ENCODE measurements at places on chromosomes 12 and 14.

DNA sequence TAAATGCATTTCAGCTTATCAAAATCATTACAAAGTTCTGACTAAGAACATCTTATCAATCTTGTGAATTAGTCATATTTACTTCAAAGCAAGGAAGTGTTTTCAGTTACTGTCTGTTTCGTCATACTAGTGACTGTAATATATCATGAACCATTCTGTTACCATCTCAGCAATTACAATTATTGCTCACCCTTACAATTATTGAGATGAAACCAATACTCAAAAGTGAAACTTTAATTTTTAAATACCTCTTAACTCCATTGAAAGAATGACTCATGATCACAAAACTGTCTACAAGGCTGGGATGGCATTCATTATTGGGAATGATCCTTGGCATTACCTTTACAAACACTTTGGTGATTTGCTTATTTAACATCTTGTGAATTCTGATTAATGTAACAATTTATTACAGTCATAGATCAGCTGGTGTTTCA is 90.3 kb downstream of the RPS6KA5 start:
- DNase-seq = no peak

DNA sequence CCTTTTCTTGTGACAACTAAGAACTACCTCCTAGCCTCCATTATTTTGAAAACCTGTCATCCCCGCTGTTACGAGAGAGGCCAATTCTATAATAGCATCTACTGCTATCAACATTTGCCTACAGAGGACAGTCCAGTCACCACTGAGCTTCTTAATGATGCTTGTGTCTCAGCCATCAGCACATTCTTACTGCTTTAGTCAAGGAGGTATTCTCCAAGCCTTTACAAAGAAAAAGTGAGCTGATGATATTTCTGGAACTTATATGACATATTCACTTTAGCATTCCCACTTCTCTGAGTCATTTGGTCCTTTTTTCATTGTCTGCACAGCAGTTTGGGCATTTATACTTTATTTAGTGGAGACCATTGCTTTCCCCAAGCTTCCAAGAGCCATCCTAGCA is 497.7 kb upstream of the RPL10L start:
- DNase-seq = no peak

DNA sequence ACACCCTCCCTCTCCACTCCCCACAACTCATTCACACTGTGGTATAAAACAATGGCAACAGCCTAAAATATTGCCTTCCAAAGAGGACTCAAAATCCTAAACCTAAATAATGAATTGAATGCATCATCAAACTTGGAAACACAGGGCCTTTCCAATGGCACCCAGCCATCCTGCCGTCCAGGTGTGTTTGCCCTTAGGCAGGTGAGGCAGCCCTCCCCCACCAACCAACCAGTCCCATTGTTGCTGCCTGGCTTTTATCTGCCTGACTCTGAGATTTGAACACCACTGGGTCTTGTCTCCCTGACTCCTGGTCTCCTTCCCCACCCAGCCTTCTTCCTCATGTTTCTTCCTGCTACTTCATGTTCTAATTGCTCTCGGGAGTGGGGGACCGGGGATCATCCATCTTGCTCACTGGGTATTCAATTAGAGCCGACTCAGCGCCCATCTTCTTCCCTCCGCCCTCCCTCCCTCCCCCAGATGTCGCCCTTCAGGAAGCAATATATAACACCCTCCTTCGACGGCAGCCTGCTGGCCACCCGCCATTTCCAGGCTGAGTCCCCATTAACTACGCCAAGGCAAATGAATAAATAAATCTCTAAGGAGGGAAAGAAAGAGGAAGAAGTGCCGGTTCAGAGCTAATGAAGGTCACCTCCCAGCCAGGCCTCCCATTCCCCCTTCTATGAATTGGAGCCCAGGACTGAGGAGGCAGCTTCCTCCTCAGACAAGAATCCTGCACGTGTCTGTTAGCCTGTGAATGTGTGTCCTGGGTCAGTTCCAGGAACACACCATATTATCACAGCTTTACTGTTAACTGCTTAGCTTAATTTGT is 36.3 kb upstream of the NTF3 start:
- DNase-seq = no peak

DNA sequence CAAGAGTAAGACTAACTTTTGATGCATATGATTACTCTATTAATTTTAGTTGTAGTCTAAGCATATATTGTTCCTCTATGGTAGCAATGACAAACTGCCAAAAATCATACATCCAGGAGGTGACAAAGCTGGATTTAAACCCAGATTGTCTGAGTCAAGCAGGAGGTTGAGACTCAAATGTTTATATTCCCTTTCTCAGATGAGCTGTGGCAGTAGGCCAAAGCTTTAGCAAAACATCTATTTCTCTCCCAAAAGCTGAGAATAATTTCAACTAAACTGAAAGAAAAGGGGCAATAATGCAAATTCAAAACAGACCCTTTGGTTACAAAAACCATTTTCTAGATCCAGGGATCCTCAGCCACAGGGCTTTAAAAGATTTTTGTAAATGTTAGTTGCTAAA is 173.6 kb downstream of the SEC23A start:
- no peak for DNase-seq

- no peak for DNase-seq
These were observed 811.4 kb upstream of the TMEM132C start for GRCh38 chr12:127455347-127456265.

DNA sequence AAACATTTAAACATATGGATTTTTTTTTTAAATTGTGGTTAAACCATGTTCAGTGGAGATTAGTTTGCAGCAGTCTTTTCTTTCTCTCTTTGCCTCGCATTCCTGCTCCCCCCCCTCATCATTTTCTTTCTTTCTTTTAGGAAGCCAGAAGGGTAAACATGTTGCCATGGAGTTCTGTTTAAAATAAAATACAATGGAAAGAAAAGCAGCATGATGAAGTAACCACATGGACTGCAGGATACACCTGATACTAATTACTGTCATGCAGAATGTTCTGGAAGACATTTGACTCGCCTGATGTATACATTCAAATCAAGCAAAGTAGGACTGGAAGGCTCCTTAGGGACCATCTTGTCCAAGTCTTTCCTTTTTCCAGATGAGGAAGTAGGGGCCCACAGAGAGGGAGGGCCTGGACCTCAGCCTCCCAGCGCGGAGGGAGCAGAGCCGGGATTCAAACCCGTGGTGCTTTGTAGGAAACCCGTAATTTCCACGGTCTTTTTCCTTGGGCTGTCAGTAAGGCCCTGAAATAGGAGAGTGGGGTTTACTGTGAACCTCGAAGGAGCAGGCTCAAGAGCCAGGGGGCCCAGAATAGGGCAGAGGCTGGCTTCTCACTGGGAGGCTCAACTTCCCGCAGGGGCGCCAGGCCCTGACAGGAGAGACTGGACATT is 2.4 kb upstream of the MEG3 start:
- no peak for DNase-seq

- no peak for DNase-seq
These were observed 26.3 kb downstream of the ETFBKMT start for GRCh38 chr12:31685801-31686200.

DNA sequence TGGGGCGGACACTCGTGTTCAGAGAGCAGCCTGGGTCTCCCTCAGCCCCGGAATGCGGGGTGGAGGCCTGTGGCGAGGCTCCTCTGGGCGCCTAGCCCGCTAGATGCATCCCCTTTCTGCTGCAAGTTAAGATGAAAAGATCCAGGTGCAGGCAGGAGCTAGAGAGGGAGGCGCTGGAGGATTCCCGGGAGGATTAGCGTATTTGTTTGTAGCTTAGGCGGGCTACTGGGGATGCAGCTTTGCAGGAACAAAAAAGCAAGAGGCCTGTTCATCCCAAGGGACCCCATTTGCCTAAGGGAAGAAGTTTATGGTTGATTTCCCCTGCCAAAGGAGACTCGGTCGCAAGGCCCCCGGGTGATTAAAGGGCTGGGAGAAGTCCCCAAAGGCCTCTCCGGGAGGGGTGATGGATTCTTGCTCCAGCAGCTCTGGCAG is 824 bp downstream of the CCDC177 start:
- DNase-seq = no peak

- DNase-seq = no peak
These were observed 251.5 kb downstream of the PAWR start for GRCh38 chr12:79439175-79439825.

DNA sequence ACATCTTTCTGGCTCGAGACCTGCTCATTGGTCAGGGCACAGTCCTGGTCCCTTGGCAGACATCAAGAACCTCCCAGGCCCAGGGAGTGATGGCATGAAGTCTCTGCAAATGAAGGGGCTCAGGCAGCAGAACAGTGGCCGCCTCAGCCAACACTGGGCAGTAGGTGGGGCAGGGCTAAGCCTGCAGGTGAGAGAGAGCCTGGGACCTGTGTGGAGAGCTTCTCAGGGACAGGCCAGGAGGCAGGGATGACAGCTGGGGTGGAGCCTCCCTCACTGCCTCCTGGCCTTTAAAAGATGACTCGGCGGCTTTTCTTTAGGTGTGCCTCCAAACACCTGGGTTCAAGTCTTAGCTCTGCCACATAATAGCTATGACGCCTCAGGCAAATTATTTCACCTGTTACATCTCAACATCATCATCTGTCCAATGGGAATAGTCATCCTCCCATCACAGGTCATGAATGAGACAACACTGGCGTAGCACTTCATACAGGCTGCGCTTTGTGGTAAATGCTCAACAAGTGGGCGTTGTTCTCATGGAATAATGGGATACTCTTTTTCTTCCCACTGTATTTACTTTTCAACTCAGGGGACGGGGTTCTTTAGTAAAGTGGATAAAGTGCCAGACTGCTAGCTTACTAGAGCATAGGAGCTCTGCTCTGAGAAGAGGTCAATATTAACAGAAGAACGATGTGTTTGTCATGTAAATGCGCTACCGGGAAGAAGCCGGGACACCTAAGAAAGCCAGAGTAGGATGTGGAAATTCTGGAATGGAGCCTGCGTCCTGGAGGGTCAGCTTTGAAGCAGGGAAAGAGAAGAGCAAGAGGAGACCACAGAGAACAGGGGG is 277.4 kb downstream of the FOXN3 start:
- DNase-seq = no peak

DNA sequence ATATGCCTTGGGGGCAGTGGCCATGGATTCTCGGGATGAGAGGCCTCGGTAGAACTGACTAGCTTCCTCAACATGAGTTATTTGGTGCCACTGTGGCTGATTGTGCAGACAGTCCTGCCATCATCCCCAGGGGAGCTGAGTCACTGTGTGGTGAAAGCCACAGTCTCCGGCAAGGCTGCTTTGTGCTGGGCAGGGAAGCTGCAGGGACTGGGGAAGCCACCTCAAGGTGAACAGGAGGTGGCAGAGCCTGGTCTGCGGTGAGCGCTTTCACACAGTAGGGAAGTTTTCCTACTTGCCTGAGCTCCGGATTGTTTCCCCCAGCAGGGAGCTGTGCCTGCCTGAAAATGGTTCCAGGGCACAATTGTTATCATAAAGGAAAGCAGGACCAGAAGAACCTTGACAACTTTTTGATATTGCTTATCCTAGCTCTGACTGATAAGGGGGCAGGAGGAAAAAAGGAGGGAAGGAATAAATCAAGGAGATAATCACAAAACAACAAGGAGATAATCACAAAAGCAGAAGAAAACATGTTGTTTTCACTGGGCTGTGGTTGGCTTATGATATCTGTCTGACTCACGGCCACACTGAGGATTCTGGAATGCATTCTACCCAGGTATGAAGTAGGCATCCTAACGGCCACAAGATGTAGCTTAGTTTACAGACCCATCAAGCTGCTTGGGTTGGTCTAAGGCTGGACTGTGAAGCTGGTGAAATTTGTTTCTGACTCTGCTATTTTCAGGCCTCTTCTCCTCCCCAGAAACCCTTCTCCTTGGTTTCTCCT is 32.2 kb upstream of the GNG2 start:
- no peak for DNase-seq

- no peak for DNase-seq
These were observed 856.2 kb downstream of the BCL11B start for GRCh38 chr14:98415766-98416165.

- no peak for DNase-seq
These were observed 124.7 kb downstream of the SLC15A4 start for GRCh38 chr12:128699106-128699505.

DNA sequence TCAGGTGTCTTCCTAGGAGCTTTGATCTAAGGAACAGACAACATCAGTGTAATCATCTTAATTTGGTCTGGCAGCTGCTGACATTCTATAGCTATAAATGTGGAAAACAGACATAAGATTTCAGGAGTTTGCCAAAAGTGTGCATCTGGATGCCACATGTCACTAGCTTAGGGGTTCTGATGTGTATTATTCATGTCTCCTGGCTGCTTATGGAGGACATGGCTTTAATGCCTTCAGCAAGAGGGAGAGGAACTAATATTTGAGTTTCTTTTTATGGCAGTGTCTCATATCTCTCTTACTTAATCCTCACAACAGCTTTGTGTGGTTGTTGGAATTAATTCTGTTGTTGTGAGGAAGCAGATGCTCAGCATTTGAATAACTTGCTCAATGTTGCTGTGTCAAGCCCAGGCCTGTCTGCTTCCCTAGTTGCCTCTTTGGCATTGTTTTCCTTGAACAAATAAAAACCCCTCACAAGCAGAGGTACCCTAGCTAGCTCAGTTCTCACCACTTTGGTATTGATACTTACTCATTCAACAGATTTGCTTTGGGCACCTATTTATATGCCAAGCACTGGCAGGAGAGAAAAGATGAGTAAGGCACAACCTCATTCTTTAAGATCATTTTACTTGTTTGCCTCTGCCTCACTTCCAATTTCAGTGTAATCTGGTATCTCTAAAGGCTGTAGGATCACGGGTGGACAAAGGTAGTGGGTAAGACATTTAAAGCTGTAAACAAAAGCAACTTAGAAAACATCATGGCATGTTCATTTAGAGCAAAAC is 39.8 kb upstream of the EID3 start:
- no peak for DNase-seq

DNA sequence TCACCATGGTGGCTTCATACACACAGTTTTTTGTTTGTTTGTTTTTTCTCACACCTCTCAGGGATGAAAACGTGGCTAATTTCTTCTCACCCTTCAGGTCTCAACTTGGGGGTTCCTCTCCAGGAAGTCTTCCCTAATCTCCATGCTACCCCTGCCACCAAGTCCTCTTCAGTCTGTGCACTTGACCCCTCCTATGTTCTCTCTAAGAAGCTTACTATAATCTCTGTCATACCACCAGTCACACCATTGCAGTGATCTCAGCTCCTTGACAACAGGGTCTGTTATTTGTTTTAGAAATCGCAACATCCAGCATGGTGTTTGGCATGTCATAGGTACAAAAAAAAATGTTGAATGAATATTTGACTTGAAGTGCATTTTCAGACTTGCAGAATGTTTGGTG is 83.4 kb downstream of the PRORP start:
- DNase-seq = no peak

DNA sequence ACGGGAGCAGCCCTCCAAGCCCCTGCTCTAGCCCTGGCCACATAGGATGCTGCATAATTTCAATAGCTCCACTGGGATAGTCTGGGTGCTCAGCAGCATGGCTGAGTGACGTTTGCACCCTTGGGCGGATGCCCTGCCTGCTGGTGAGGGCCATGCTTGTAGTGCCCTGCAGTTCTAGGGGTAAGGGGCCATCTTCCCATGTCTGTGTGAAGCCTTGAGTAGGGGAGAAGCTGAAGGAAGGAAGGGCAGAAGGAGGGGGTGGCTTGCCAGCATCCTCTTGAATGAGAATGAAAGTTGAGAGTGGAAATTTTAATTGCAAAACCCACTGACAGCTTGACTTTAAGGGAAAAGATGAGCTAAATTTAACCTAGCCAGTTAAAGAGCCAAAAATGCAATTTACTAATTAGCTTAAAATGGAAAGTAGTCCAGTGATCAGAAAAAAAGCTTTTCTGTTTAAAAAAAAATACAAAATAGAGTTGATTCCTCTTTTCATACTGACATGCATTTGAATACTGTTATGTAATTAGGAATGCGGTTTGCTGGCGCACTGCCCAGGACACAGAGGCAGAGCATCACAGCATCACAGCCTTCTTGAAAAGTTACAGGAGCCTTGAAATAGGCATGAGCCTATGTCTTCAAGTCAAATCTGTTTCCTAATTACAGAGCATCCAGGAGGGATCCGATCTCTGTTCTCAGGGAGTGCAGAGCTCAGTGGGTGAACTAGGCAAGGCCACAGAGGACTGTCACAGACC is 18.5 kb upstream of the EML1 start:
- no peak for DNase-seq

Measured in left renal pelvis (tissue), 4 donors.